ENCODE measurements at places on chromosomes 4 and X.

- no peak for DNase-seq
These were observed 17.6 kb downstream of the TNIP3 start for GRCh38 chr4:121146530-121146929.

DNA sequence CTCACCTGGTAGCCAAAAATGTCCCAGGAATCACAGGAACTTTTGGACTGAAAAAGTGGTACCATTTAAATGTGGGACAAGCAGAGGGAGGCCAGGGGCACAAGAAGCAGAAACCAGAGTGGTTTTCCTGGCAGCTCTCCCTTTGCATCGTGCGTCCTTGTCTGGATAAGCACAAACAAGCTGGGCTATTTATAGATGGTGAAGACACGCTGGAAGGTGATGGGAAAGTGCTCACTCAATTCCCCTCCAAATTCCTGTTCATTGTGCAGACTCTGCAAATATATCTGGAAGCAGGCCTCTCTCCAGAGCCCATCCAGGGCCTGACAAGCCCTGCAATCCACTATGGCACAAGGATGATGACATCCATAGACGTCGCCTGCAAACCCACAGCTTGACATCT lies 63.6 kb upstream of the MAP3K15 start:
- no peak for DNase-seq

DNA sequence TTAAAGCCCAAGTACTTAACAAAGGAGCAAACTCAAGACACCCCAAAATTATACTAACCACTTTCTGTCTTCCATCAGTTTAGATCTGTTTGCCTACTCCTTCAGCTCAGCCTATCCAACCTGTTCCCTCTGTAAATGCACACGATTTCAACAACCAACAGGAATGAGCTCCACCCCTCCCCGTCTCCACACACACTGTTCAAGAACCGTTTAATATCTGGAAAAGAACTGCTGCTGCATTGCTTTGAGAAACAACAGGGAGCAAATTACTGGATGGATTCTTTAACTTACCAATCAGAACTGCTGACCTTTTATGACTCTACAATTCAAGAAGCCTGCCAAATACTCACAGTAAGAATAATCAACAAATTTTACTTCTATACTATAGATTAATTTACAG lies 87.0 kb downstream of the FBXW7 start:
- no peak for DNase-seq

- DNase-seq = no peak
These were observed 136.5 kb upstream of the GALNTL6 start for GRCh38 chr4:171676555-171677215.

DNA sequence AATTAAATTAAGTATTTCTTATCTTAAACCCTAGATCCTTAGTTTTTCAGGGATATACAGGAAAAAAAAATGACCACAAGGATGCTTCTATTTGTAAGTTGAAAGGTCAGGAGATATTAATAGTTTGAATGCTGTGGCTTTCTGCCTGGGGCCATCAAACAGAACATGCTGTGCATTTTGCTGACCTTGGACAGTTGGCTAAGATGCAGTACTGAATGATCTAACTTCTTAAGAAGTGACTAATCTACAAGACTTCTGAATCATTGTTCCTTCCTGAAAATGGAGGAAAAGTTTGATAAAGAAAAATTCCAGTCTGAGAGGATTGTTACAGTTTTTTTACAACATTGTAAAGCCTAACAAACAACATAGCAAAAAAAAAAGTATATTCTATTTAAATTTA lies 237.8 kb upstream of the JADE1 start:
- no peak for DNase-seq

- no peak for DNase-seq
These were observed 35.6 kb upstream of the DCAF8L1 start for GRCh38 chrX:28016823-28017222.

GRCh38 chr4:15479089-15479912 lies 9.6 kb downstream of the CC2D2A start:
- no peak for DNase-seq

DNA sequence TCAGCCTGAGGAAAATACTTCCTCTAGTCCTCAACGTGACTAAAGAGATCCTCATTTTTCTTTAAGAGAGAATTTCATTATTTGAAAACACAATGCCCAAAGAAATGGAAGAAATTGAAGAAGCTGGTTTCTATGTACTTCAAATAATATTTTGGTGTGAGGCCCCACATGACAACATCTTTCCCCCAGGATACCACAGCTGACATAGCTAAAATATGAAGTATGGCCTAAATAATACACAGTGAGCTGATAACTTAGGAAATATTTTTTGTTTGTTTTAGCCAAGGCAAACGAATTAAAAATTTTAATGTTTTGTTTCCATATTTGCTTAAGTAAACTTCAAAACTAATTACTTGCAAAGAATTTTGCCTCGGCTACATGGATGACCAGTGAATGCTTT lies 149.2 kb downstream of the CBR4 start:
- no peak for DNase-seq

GRCh38 chr4:140256335-140256734 lies 102.4 kb upstream of the MAML3 start:
- no peak for DNase-seq

GRCh38 chrX:102610905-102611304 lies 11.6 kb downstream of the ARMCX5 start:
- no peak for DNase-seq

GRCh38 chr4:80678413-80678812 lies 342.9 kb downstream of the CFAP299 start:
- DNase-seq = no peak

- no peak for DNase-seq
These were observed 271.9 kb downstream of the GPM6A start for GRCh38 chr4:175540151-175540550.

DNA sequence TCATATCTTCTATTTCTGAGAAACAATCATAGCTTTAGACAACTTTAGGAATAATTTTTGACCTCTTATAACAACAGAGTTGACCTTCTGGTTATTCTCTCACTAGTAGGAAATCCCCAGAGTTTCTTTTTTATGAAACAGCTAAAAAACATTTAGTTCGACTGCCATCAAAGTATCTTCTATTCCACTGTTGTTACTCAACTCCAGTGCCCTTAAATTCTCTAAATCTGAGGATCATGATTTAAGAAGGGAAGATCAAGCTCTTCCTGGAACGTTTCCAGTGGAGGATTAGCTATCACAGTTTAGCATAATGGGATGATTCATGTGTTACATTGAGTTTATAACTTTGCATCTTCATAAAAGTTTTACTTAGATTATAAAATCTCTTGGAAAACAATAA lies 134.9 kb upstream of the VEGFC start:
- no peak for DNase-seq

GRCh38 chr4:139685180-139685579 lies 19.6 kb downstream of the MGST2 start:
- DNase-seq = no peak

DNA sequence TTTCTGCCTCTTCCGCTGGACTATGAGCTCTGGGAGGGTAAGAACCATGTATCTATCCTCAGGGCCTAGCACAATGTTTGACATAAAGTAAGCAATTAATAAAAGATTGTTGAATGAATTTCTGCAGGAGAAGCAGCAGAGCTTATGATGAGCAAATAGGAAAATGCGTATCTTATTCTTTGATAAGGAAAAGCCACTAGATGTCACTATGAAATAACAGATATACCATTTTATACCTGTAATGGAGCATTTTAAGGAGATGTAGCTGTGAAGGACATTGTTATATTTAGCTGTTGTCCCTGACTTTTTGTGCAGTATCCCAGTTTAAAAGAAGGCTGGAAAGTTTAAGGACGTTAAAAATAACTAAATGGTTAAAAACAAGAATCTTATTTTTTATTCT lies 147.2 kb upstream of the MBNL3 start:
- no peak for DNase-seq

DNA sequence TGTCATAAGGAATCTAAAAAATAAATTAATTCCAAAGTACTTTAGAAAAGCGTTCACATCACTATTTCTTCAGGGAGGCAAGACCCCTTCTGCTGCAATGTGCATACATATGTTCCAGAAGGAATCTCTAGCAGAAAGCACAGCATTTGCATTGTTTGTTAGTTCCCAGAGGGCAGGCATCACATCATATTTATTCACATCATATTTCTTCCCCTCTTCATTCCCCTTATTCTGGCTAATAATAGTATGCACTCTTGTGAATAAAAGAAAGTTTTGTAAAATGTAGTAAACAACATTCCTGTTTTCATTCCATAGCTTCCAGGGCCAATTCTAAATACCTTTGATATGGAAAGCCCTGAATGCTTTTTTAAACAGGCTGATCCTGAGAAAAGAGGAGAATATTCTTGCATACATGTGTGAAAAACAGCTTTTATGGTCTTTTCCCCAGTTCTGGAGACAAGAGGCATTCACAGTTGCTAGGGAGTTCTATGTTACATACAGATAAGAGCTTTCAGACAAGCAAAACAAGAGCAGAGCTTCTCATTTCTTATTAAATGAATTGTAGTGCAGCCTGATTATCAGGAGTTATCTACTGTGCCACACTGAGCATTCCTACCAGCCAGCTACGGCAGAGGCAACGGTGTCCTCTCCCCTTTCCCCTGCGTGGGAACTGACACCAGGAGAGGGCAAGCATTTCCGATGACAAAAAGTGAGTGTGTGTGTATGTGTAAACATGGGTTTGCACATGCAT lies 15.2 kb downstream of the GATB start:
- no peak for DNase-seq

DNA sequence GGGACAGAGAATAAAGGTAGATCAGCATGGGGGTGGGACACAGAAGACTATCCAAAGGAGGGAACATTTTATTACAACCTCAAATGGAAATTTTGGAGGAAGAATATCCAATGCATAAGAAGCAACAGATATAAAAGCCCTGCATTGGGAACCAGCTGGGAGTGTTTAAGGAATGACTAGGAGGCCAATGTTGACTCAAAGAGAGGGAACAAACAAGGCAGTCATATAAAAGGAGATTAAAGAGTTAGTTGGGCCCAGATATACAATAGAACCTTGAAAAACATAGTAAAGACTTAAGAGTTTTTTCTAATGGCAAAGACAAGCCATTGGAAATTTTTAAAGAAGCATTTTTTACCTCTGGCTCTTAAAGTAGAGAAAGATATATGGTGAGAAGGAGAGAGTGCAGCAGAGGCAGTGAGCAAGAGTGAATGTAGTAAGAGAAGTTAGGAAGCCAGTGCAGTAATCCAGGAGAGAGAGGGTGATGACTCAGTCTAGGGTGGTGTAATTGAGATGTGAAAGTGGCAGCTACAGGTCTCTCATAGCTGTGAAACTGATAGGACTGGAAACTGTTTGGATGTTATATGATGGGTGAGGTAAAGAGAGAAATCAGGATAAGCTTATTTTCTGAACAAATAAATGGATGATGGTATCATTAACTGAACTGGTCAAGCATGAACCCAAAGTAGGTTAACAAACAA lies 182.2 kb upstream of the ATOH1 start:
- DNase-seq = no peak

GRCh38 chr4:6115746-6116586 lies 84.4 kb downstream of the JAKMIP1 start:
- DNase-seq = no peak

DNA sequence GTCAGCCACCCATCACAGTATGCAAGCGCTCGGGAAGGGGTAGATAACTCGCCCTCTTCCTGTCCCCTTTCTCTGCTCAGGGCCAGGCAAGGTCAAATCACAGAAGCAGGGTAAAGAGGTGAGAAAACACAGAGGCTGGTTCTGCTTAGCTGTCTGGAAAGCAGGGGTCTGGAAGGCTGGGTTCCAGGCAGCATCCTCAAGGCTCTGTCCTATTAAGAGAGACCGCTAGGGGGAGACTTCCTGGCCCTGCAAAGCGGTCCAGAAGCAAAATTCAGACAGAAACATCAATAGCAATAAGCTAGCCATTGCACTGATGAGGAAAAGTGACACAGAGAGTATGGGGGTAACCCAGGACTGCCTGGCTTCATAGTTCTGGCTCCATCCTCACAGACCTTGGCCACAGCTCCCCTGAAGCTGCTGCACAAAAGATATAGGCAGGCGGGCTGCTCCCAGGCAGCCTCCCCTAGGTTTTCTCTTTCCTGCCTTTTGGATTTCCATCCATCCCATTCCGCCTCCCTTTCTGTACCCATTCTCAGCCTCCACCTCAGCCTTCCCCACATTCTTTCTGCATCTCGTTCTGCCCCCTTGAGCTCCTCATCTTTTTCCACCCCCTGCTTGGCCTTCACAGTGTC lies 308.5 kb downstream of the EVC2 start:
- no peak for DNase-seq

DNA sequence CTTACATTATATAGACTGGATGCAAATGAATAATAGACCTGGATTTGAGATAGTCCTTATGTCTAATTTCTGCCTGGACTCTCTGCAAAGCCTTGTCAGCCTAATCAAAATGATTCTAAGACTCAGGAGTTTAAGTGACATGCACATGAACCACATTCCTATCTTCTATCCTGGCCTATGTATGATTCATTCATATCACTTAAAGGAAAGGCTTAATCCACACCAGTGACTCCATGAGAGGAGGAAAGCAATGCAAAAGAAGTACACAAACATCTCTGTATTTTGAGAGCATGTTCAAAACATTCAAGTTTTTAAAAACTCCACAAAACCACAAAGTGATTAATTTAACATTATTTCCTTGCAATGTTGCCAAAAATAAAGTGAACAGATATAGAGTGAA lies 14.6 kb downstream of the AMOT start:
- DNase-seq = no peak

DNA sequence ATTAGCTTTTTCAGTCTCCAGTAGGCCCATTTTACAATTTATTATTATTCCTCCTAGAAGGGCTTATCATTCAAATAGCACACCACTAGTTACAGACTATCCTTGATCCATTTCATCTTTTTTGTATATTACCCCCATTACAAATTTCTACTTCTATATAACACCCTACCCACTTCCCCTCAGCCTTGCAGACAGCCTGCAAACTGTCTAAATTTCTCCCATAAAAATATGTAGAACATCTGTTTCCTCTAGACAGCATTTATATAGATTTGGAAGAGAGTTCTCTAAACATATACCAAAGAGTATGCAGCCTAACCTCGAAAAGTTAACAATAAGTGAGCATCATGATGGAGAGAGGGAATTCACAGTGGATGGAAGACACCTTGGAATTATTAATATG lies 30.8 kb downstream of the COMMD8 start:
- DNase-seq = no peak

- no peak for DNase-seq
These were observed 24.0 kb downstream of the CDKN2AIP start for GRCh38 chr4:183468210-183469095.

GRCh38 chrX:68121371-68121770 lies 311.9 kb downstream of the OPHN1 start:
- no peak for DNase-seq

GRCh38 chr4:168622600-168622999 lies 125.7 kb downstream of the PALLD start:
- no peak for DNase-seq

DNA sequence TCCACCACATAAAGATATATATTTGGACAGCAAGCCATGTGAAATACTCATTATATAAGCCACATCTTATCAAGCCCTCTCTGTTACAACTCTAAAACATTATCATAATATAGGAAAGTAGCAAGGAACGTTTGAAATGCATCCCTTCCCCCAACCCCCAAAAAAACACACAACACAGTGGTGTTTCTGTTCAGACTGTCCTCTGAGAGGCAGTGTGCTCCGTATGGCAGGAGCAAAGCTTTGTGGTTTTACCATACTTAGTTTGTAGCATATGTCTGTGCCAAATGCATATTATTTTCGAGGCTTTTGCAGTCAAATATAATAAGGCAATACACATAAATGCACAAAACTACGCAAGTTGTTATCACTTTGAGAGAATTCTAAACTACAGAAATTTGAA lies 194.2 kb downstream of the RAPGEF2 start:
- DNase-seq = no peak
